Activated CD4-positive, alpha-beta T cell treated with anti-CD3 and anti-CD28 coated beads for 36 hours (primary cell): ENCODE measurements at places on chromosomes 5 and 9. TPM values are rescaled to one million over a fixed set of nuclear protein-coding genes. Genes with fewer than 3 reads are reported as not detected.

The PCDHGA10 gene
- total RNA-seq = not detected

The CYSRT1 gene
- 0.23 TPM for total RNA-seq

The LCN15 gene
- total RNA-seq = not detected

The NEUROG1 gene
- not detected for total RNA-seq

The CDC25C gene
- total RNA-seq = 15.9 TPM

The PTGS1 gene
- 0.09 TPM for total RNA-seq

The SH2D3C gene
- total RNA-seq = 30.3 TPM

GRCh38 chr9:108149326-108149725, 659.8 kb upstream of the KLF4 start:
- no peak overlapping the region for H3K4me3 ChIP-seq
- H3K27me3 ChIP-seq = no peaks in the 10 kb centered on the region
- no peaks in the 10 kb centered on the region for H3K36me3 ChIP-seq
- H3K27ac ChIP-seq = no peak overlapping the region
- no peak for DNase-seq

GRCh38 chr9:16217943-16218701, 652.3 kb downstream of the BNC2 start:
- no peak overlapping the region for H3K27ac ChIP-seq
- H3K36me3 ChIP-seq = no peaks in the 10 kb centered on the region
- no peak overlapping the region for H3K4me3 ChIP-seq

DNA sequence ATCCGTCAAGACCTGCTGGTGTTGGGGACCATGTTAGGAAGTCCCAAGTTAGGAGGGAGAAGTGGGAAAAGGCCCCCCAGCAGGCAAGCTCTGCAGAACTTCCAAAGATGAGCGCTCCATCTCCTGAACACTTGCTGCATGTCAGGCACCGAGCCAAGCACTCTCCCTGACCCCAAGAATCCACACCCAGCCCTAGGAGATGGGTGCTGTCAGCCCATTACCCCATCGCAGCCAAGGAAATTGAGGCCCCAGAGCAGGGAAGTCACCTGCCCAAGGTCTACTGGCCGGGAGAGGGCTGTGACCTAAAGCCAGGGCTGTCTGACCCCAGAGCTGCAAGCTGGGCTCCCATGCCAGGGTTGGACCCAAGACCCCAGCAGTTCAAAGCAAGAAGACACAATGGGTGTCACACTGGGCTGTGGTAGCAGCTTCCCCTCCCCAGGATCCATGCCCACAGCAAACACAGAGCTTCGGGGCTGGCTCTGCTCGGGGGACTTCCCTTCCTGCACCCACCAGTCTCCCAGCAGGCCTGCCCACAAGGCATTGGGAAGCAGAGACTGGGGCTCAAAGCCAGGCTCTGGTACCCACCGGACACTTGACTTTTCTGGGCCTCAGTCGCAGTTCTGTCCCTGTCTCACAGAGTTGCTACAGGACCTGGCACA, 13.5 kb downstream of the EEIG1 start:
- H3K4me1 ChIP-seq = peaks cover 99% of the 10 kb centered on the region
- DNase-seq = no peak
- peak overlapping the region; percentile 69 for H3K4me3 ChIP-seq
- H3K27ac ChIP-seq = peak overlapping the region; percentile 92
- no peaks in the 10 kb centered on the region for H3K27me3 ChIP-seq
- peaks cover 28% of the 10 kb centered on the region for H3K36me3 ChIP-seq

- H3K4me1 ChIP-seq = peaks cover 31% of the 10 kb centered on the region
- H3K36me3 ChIP-seq = peaks cover 1% of the 10 kb centered on the region
- DNase-seq = no peak
- H3K27ac ChIP-seq = no peak overlapping the region
- H3K4me3 ChIP-seq = no peak overlapping the region
- H3K27me3 ChIP-seq = no peaks in the 10 kb centered on the region
These were observed 6.5 kb upstream of the RNF145 start for GRCh38 chr5:159215886-159216285.

DNA sequence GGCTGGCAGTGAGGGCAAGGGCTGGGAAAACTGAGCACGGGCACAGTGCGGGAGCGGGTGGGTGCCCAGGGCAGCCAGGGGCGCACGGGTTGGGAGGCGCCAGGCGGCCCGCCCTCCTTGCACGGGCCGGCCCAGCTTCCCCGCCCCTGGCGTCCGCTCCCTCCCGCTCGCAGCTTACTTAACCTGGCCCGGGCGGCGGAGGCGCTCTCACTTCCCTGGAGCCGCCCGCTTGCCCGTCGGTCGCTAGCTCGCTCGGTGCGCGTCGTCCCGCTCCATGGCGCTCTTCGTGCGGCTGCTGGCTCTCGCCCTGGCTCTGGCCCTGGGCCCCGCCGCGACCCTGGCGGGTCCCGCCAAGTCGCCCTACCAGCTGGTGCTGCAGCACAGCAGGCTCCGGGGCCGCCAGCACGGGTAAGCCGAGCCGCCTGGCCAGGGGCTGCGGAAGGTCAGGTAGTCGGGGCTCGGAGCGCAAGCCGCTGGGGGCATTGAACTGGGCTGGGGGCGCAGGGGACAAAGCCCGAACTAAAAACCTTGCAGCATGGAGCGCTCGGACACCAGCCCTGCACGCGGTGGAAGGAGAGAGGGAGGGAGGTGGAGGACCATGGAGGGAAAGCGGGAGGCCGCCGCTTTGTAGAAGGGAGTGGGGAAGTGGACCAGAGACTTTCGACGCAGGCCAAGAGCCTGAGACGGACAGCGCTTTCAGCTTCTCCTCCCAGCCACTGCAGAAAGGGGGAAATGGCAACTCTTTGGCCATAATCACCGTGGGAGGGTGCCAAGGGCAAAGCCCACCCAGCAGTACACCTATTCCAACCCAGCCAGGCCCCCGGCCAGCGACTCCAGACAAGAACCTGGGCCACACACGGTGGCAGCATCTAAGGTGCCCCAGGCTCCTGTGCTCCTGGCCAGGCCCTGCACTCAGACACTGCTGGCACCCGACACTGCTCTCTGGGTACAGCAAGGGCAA, at the start of gene TGFBI:
TSS of gene TGFBI (plus strand) at position 207 of the 961 bp plus-strand sequence. CDS start at position 275, 68 bp downstream.
- H3K4me1 ChIP-seq = no peaks in the 10 kb centered on the region
- H3K36me3 ChIP-seq = no peaks in the 10 kb centered on the region
- H3K4me3 ChIP-seq = no peak within 1 kb of the TSS
- peak; percentile 40 for DNase-seq
- H3K27ac ChIP-seq = no peak within 1 kb of the TSS

DNA sequence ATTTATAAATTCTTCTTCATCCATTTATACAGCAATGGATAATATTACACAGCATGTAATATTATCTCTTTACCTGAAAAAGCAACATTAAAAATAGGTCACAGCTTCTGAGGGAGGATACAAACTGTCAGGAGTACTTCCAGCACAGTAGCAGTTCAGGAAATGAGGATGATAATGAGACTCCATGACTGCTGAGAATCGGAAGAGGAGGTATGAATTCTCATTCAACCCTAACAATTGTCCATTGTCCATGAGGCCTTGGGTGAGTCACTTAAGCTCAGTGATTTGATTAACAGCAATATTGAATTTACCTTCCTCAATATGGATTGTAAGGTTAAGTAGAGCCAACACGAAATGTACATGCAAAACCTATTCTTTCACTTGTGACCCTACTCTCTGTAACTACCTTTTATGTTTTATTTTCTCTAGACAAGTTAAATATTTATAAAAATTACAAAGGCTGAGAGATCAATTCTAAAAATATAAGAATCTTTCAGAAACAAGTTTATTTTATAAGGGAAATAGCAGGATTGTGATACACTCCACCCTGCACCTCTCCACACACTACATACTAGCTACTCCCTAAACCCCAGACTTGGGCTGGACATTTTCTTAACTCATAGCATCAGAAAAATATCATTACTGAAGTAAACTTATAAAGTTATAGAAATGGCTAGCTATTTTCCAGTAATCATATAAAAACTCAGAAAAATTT, 159.1 kb upstream of the ACOT12 start:
- H3K36me3 ChIP-seq = peaks cover 5% of the 10 kb centered on the region
- H3K4me3 ChIP-seq = no peak overlapping the region
- no peak for DNase-seq
- H3K27me3 ChIP-seq = no peaks in the 10 kb centered on the region

GRCh38 chr9:136857166-136857565, 5.0 kb downstream of the MAMDC4 start:
- peaks cover 2% of the 10 kb centered on the region for H3K36me3 ChIP-seq
- no peaks in the 10 kb centered on the region for H3K27me3 ChIP-seq
- H3K27ac ChIP-seq = no peak overlapping the region
- no peaks in the 10 kb centered on the region for H3K4me1 ChIP-seq
- DNase-seq = no peak

GRCh38 chr5:112921833-112922817, at the start of gene REEP5:
Gene REEP5 (minus strand): TSS chr5:112922227. CDS start chr5:112922190, 37 bp downstream.
- DNase-seq = peak; percentile 91
- H3K27me3 ChIP-seq = no peaks in the 10 kb centered on the region
- peaks cover 29% of the 10 kb centered on the region for H3K36me3 ChIP-seq
- H3K4me3 ChIP-seq = peak within 1 kb of the TSS; percentile 84
- H3K27ac ChIP-seq = peak within 1 kb of the TSS; percentile 95

DNA sequence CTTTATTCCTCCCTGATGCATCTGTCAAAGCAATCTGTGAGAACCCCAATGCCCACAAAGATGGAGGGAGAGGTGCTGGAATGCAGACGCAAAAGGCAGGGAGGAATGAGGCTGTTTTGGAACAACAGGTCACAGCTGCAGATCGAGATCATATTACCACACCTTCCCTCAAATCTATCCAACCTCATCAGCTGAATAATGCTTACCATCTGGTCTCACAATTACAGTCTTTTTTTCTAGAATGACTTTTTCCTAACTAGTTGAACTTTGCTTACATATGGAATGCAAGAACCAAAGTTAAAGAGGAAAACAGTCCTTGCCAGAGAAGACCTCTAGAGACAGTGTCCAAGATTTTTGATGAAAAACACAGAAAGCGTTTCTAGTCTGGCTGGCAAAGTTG, 158.1 kb downstream of the LPAR1 start:
- no peak overlapping the region for H3K27ac ChIP-seq
- DNase-seq = no peak
- H3K4me3 ChIP-seq = no peak overlapping the region
- peaks cover 3% of the 10 kb centered on the region for H3K27me3 ChIP-seq
- H3K36me3 ChIP-seq = no peaks in the 10 kb centered on the region

GRCh38 chr9:26129217-26129616, 451.0 kb upstream of the TUSC1 start:
- H3K4me1 ChIP-seq = no peaks in the 10 kb centered on the region
- H3K27ac ChIP-seq = no peak overlapping the region
- no peak overlapping the region for H3K4me3 ChIP-seq

GRCh38 chr9:20496328-20496727, 126.0 kb downstream of the MLLT3 start:
- no peaks in the 10 kb centered on the region for H3K27me3 ChIP-seq
- peaks cover 36% of the 10 kb centered on the region for H3K4me1 ChIP-seq
- H3K27ac ChIP-seq = no peak overlapping the region
- peaks cover 2% of the 10 kb centered on the region for H3K36me3 ChIP-seq
- no peak overlapping the region for H3K4me3 ChIP-seq
- DNase-seq = no peak

DNA sequence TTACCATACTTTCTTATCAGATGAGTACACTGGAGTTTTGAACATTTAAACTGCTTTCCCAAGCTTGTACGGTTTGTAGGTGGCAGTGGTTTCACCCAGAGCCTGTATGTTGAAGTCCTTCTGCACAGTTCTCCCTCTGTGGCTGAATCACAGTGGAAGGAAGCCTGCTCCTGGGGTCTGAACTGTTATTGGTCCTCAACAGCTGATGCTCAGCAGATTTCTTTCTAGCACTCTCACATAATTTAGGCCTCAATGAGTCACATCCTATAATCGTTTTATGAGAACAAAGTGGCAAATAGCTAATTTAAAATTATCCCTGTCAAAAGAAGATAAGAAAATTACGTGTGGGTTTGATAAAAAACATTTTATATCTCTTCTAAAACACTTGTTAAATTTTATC, 229.7 kb downstream of the TLE4 start:
- DNase-seq = no peak
- H3K4me3 ChIP-seq = no peak overlapping the region
- H3K27me3 ChIP-seq = no peaks in the 10 kb centered on the region
- H3K27ac ChIP-seq = no peak overlapping the region

GRCh38 chr5:44809956-44810420, 1.2 kb downstream of the MRPS30 start:
- no peaks in the 10 kb centered on the region for H3K27me3 ChIP-seq
- no peak for DNase-seq
- peak overlapping the region; percentile 91 for H3K4me3 ChIP-seq
- H3K36me3 ChIP-seq = peaks cover 37% of the 10 kb centered on the region

- peak overlapping the region; percentile 36 for H3K4me3 ChIP-seq
- H3K27ac ChIP-seq = peak overlapping the region; percentile 87
- no peak for DNase-seq
These were observed 13.5 kb upstream of the AMACR start for GRCh38 chr5:34021334-34021733.

GRCh38 chr5:102903074-102903871, 148.2 kb downstream of the PAM start:
- H3K27ac ChIP-seq = no peak overlapping the region
- peaks cover 5% of the 10 kb centered on the region for H3K36me3 ChIP-seq
- H3K4me3 ChIP-seq = no peak overlapping the region
- no peaks in the 10 kb centered on the region for H3K4me1 ChIP-seq
- no peaks in the 10 kb centered on the region for H3K27me3 ChIP-seq
- DNase-seq = no peak

- H3K4me3 ChIP-seq = no peak overlapping the region
- H3K36me3 ChIP-seq = no peaks in the 10 kb centered on the region
- no peak overlapping the region for H3K27ac ChIP-seq
These were observed 500.3 kb downstream of the ARHGEF28 start for GRCh38 chr5:74126294-74126693.

- peaks cover 3% of the 10 kb centered on the region for H3K4me1 ChIP-seq
- H3K27me3 ChIP-seq = peaks cover 5% of the 10 kb centered on the region
- H3K4me3 ChIP-seq = no peak overlapping the region
- DNase-seq = no peak
- no peaks in the 10 kb centered on the region for H3K36me3 ChIP-seq
These were observed 17.7 kb upstream of the ANKRD33B start for GRCh38 chr5:10546186-10546585.

GRCh38 chr5:178984145-178985072, 10.7 kb downstream of the GRM6 start:
- H3K27me3 ChIP-seq = no peaks in the 10 kb centered on the region
- no peak for DNase-seq
- H3K4me1 ChIP-seq = no peaks in the 10 kb centered on the region

DNA sequence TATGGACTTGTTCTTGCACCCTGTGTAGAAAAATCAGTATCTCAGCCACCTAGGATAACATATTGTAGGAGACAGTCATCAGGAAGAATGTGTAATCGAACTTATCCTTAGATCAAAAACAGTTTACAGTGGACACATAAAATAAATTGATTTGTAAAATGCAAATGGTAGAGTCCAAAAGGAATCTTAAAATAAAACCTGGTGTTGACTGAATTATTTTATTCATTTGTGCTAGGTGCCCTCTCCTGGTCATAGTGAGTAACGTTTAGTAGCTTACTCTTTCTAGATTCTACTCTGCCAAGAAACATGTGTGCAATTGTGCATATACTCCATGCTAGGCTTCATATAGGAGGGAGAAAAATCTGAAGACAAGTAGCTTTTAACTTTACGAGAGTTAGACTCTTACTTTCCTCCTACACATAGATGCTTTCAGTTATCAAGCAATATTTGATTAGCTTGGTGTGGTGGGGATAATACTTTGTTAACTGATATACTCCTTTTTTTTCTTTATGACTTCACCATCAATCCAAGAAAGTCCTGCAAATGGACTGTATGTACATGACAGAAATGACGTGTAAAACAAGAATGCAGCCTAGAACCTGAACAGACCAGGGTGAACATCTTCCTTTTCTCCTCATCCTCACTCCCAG, 23.7 kb upstream of the LOX start:
- H3K27me3 ChIP-seq = peaks cover 2% of the 10 kb centered on the region
- H3K27ac ChIP-seq = no peak overlapping the region
- DNase-seq = no peak
- no peaks in the 10 kb centered on the region for H3K4me1 ChIP-seq
- H3K4me3 ChIP-seq = no peak overlapping the region
